ENCODE measurements at places on chromosomes 3 and 15. TPM values are rescaled to one million over a fixed set of nuclear protein-coding genes. Genes with fewer than 3 reads are reported as not detected.

Gene PARP14
- 78.3 TPM for total RNA-seq

Gene FBXW12
- total RNA-seq = not detected

Gene ATP13A4
- total RNA-seq = under 0.01 TPM

Gene CDHR4
- total RNA-seq = not detected

Gene TPM1
- 224 TPM for total RNA-seq

Gene ACP3
- 3.5 TPM for total RNA-seq

Gene ARPP21
- not detected for total RNA-seq

Gene TMEM40
- not detected for total RNA-seq

Gene LARP6
- 108 TPM for total RNA-seq

Gene LYSMD4
- 7.4 TPM for total RNA-seq

Gene RAD51
- total RNA-seq = 0.77 TPM

Gene ZKSCAN7
- total RNA-seq = 13.2 TPM

Gene B3GALNT1
- 13.1 TPM for total RNA-seq

Gene BHLHE40
- 16.7 TPM for total RNA-seq

Gene ADCY5
- 0.51 TPM for total RNA-seq

Gene GXYLT2
- 14.1 TPM for total RNA-seq

Gene CLASP2
- 62.6 TPM for total RNA-seq

Gene ATP10A
- 12.7 TPM for total RNA-seq

Gene C3orf85
- total RNA-seq = not detected

Gene ALDH1L1
- not detected for total RNA-seq

Gene PAK6
- under 0.01 TPM for total RNA-seq

Gene GOLGA6B
- not detected for total RNA-seq

Gene LCTL
- 0.26 TPM for total RNA-seq

Gene NR1I2
- under 0.01 TPM for total RNA-seq

Gene CEMIP
- total RNA-seq = 324 TPM

Gene CFAP20DC
- 3.8 TPM for total RNA-seq

Gene PHLDB2
- 43.4 TPM for total RNA-seq

Gene SYNPR
- not detected for total RNA-seq

Gene LMOD3
- total RNA-seq = 0.51 TPM

Gene SLC22A14
- total RNA-seq = 0.17 TPM

Gene ANKUB1
- not detected for total RNA-seq

Gene SLC51A
- not detected for total RNA-seq

Gene SLC6A20
- total RNA-seq = not detected

Gene PATL2
- 1.3 TPM for total RNA-seq

Gene EEF1AKMT4
- 2.3 TPM for total RNA-seq

Gene HIGD1A
- total RNA-seq = 98.6 TPM

Gene CA12
- 48.4 TPM for total RNA-seq

Gene LYSMD2
- 7.8 TPM for total RNA-seq

Gene SERINC4
- under 0.01 TPM for total RNA-seq

Gene FBN1
- total RNA-seq = 260 TPM

Gene ASB14
- total RNA-seq = not detected

Gene FAM227B
- 9.7 TPM for total RNA-seq

Gene FSIP1
- 3.9 TPM for total RNA-seq

Gene P2RY12
- total RNA-seq = 1.8 TPM

Gene SNX4
- 28.8 TPM for total RNA-seq

Gene TOMM70
- 50.8 TPM for total RNA-seq

Gene LMAN1L
- not detected for total RNA-seq

Gene LHFPL4
- under 0.01 TPM for total RNA-seq

Gene PTPRG
- total RNA-seq = 64.5 TPM

Gene PCOLCE2
- total RNA-seq = 6.7 TPM

Gene ARGFX
- not detected for total RNA-seq

Gene SKOR1
- total RNA-seq = 0.17 TPM

Gene FRMD5
- total RNA-seq = 4.3 TPM

Gene CISH
- total RNA-seq = 0.99 TPM

Gene ABI3BP
- total RNA-seq = 6.2 TPM

Gene GP9
- total RNA-seq = not detected

All from fibroblast of lung (primary cell).